NCI-H1092 (cell line): ENCODE measurements at places on chromosomes 2 and 18.

GRCh38 chr18:31977270-31977872, 34.4 kb upstream of the TRAPPC8 start:
- DNase-seq: peak; percentile 28

DNA sequence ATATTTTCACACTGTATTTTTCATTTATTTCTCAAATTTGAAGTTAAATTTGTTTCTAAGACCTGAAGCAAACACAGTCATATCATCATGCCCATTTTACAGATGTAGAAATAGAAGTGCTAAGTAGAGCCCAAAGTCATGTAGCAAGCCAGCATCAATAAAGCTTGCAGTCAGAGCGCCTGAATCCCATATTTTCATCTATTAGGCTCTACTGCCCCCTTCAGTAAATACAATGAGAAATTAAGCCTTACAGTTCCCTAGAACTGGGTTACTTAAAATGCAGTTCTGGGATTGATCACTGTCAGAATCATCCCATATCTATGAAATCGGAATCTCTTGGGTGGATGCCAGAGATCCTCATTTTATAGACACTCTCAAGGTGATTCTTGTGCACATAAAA, 419.9 kb downstream of the TGIF1 start:
- DNase-seq: peak; percentile 45

- no peak for DNase-seq
Measured at GRCh38 chr2:160742667-160743066, 249.1 kb upstream of the RBMS1 start.

GRCh38 chr18:41973983-41974382, 18.9 kb downstream of the PIK3C3 start:
- DNase-seq: no peak

GRCh38 chr2:202408546-202409140, 32.5 kb downstream of the BMPR2 start:
- DNase-seq: no peak

- no peak for DNase-seq
Measured at GRCh38 chr18:61651880-61652268, 240.9 kb downstream of the RNF152 start.

GRCh38 chr18:8526332-8526731, 82.9 kb upstream of the RAB12 start:
- DNase-seq: no peak

DNA sequence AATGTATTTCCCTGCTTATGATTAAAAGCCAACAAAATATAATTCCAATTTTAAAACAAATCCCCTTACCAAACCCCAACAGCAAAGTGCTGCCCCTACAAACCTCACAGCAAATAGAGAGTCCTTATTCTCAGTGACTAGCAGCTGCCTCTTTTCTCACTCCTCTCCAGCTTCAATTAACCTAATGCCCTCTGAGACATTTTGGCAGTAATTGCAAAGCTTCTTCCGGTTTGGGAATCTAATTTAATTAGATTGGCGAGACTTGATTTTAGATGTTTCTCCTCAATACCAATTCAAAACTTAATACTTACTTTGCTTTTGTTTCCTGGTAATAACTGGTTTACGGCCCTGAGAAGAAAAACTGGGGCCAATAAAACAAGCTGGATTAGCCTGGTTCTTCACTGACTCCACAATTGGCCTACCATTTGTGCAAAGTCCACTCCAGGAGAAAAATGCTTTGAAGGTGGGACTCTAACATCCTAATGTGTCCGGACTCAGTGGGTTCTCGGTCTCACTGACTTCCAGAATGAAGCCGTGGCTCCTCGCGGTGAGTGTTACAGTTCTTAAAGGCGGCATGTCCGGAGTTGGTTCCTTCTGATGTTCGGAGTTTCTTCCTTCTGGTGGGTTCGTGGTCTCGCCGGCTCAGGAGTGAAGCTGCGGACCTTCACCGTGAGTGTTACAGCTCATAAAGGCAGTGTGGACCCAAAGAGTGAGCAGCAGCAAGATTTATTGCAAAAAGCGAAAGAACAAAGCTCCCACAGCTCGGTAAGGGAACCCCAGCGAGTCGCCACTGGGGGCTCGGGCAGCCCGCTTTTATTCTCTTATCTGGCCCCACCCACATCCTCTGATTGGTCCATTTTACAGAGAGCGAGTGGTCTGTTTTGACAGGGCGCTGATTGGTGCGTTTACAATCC, 52.8 kb downstream of the SLC35F5 start:
- DNase-seq: no peak

- DNase-seq: no peak
Measured at GRCh38 chr2:15956230-15956629, 15.9 kb downstream of the MYCN start.

DNA sequence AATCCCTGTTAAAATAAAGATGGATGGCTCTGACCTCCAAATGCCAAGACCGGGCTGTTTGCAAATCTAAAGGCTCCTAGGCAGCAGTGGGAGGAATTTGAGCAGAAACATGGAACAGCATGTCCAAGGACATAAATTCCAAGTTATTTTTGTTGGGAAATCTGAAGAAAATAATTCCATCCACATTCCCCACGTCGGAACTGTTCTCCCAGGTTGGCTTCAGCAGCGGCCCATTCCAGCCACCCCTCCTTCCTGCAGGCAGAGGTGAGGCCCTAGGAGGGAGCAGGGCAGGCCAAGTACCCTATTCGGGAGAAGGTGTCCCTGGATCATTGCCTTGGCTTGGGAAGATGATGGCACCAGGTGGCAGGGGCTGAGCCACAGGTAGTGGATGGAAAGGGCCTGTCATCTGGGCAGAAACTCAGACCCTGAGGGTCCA, 117.1 kb downstream of the CAPN13 start:
- DNase-seq: no peak

DNA sequence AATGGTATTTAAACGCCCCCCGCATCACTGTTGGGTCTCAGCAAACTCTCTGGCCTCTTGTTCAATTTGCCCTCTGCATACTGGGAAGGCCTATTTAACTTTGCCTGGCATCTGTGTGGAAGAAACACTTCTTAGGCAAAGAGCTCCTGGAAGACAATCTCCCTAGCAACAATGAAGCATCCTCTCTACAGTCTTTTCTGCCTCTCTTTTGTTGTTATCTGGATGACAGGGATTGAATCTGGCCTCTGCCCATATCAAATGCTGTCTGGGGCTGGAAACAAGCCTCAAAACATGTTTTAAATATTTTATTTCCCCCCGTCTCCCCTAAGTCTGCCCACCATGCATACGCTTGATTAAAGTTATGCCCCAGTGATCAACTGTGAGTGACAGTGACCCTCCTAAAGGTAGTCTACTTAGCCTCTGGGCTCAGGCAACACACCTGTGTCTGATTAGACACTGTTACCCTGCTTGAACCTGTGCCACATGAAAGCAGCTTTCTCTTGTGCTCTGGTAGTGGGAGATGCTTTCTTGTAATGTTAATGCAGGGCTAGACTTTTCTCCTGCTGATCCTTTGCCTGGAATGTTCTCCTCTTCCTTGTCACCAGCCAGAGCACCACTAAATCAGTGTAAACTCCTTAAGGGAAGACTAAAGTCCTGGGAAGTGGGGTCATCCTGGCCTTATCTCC, 34.9 kb downstream of the CDC42EP3 start:
- DNase-seq: no peak

GRCh38 chr2:83340424-83340823, 1118.7 kb downstream of the SUCLG1 start:
- no peak for DNase-seq

- DNase-seq: no peak
Measured at GRCh38 chr2:203710226-203710625, 3.8 kb downstream of the CD28 start.

DNA sequence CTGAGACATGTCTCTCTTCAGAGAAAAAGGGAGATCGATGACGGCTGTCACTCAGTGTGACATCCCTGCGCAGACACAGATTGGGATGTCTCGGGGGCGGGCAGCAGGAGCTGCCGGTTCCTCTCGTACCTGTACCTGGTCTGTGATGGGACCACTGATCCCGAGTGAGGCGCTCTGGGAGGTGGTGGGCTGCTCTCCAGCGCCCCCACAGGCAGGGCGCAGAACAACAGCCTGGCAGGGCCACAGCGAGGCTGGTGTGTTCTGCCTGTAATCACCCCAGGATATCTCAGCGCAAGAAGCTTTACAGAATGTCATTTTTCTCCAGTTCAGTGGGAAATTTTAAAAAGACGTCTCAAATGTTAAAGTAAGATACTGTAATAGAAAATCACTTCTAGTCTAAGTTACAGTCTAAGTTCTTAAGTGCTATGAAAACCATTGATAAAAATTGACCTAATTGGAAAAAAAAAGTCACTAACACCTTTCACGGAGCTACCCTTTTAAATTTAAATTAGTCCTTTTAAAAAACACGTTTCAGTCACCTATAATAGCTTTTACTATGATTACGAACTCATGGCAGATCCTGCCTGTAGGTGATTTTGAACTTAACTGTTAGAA, 189.8 kb downstream of the SNTG2 start:
- no peak for DNase-seq

GRCh38 chr2:134479696-134480330, 225.9 kb downstream of the MGAT5 start:
- no peak for DNase-seq

GRCh38 chr2:62145478-62146100, 50.3 kb upstream of the B3GNT2 start:
- DNase-seq: no peak

GRCh38 chr2:231932985-231933915, 7.1 kb upstream of the NPPC start:
- no peak for DNase-seq

DNA sequence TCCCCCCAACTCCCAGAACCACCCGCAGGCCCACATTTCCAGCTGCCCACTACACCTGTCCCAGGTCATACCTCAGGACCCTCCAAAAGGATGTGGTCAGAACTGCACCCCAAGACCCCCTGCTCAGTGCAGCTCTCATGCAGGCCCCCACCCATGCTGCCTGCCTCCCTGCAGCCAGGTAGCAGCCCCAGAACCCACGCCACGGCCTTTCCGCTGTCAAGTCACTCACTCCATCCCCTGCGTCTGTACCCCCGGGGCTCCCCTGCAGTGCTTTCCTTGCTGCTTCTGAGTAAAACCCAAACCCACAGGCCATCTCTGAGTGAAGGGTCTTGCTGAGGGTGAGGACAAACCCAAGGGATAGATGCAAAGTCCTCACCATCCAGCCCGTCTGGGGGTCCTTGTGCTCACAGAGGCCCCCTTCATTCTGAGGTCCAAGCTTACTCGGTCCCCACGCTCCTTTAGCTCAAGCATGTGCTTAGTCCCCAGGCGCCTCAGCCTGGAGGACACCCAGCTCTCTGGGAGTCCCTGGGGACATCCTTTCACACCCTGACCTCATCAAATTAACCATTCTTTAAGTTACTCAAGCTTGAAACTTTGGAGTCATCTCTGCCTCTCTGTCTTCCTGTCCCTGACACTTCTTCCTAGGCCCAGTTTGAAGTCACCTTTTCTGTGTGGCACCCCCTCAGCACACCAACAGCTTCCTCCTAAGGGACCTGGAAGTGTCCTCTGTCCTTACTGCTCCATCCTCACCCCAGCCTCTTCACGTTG, 130.1 kb downstream of the SMAD7 start:
- DNase-seq: no peak

- no peak for DNase-seq
Measured at GRCh38 chr2:109695290-109695689, 81.1 kb downstream of the SOWAHC start.

- no peak for DNase-seq
Measured at GRCh38 chr2:208320686-208321085, 54.6 kb downstream of the PIKFYVE start.

- DNase-seq: no peak
Measured at GRCh38 chr18:456361-457139, 44.0 kb downstream of the COLEC12 start.

DNA sequence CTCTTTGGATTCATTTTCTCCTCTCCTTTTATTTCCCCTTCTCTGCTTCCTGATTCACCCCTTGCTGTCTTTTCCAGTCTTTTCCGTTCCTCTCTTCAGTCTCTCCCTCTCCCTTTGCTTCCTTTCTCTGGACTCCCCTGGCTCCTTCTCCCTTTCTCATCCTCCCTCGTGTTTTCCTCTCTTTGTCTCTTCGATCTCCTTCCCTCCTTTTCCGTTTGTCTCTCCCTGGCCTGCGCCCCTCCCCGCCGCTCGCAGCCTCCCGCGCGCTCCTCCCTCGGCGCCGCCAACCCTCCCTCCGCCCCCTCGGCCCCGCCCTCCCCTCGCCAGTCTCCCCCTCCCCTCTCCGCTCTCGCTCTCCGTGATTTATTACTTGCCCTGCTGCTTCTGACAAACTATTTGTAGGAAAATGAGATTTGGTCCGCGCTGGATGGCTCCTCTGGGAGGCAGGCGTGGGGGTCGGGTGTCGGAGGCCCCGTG, 46.0 kb upstream of the PAX8 start:
- DNase-seq: peak; percentile 38

- DNase-seq: peak; percentile 5
Measured at GRCh38 chr2:100321179-100321865, 979 bp downstream of the LONRF2 start.

DNA sequence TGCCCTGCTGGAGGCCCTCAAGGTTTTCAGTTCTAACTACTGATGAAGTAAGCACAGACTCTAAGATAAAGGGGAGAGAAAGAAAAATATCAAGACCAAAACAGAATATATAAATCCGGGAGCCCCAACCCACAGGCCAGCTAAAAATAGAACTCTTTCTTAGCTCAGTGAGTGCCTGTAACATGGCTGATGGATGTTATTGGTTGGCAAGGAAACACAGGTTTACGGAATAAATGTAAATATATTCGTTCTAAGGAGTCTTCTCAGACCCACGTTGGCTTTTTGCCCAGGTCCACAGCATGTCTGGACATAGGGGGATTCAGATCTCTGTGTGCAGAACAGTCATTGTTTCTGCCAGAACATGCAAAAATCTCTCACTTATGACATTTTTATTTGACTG, 139.0 kb upstream of the SERPINE2 start:
- DNase-seq: no peak

DNA sequence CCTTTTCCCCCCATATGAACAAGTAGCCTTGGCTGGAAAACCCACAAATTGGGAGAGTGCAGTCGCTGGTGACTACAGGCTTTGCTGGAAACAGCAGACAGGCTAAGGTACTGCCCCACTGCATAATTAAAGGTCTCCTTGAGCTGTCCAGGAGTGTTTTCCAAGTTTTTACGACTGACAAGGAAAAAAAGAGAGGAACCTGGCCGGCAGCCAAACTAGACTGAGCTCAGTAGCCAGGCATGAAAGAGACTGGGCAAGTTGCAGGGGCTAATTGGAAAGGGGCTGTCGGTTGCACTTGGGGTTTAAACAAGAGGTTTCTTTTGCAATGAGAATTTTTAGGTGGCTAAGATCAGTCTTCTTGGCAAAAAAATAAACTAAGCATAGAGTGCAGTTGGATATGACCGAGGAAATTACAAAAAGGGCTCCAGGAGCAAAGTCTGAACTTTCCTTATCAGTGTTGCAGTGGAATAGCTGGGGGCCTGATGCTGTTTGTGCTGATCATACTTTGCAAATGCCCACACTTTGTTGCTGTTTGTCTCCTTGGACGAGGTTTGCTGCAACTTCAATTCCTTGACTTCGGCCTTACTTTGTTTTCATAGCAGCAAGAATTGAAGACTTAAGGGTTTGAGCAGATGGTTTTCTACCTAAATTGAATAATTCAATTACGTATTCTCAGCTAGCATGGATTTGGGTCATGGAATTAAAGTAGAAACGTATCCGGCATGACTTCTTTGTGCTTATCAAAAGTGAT, 2.1 kb downstream of the GULP1 start:
- DNase-seq: peak; percentile 29

GRCh38 chr2:234655706-234656105, 158.8 kb upstream of the ARL4C start:
- no peak for DNase-seq
